ENCODE measurements at places on chromosomes 2 and 18.

DNA sequence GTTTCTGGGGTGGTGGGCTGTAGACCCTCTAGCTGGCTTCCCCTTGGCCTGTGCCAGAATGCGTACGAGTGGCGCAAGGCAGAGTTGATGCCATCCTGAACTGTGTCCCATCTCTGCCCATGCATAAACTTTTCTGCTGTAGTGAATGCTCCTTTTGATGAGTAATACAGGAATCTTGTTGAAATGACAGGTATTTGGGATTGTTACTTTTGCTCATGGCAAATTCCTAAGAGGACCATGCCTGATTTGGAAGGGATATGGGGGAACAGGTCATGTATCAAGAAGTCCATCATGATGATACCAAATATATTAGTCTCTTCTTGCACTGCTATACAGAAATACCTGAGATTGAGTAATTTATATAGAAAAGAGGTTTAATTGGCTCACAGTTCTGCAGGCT lies 648.0 kb downstream of the SLC4A3 start:
- DNase-seq: no peak

GRCh38 chr2:171996021-171996420 lies 3.7 kb upstream of the METAP1D start:
- DNase-seq: no peak

DNA sequence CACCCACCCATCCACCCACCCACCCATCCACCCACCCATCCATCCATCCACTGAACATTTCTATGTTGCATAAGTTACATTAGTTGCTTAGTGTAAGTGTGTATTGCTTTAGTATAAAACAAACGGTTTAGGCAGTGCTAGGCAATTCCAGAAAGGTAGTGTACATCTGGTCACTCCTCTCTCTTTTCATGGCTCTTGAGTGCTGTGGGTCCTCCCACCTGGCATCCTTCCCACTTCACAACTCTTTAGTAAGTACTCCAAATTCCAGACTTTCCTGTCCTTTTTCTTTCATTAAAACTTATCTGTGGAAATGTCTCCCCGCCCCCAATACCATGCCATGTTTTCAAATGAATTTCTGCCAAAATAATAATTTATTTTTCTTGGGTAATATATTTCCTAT lies 122.5 kb downstream of the PLEKHM3 start:
- DNase-seq: no peak

DNA sequence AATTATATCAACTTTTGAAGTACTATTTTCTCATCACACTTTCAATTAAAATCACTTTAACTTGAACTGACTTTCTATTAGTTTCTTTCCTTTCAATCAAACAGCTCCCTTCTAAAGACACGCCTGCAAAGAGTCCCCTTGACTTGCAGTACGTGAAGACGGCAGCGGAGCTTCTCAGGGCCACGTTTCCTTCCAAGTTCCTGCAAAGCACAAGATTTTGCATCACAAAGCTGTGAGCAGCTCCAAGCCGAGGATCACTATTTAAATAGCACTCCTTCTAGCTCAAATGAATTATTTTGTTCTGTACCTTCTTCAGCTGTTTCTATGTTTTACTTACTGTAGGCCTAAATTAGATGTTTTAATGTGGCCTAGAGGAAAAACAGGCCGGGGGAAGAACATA lies 30.8 kb downstream of the SH3YL1 start:
- no peak for DNase-seq

DNA sequence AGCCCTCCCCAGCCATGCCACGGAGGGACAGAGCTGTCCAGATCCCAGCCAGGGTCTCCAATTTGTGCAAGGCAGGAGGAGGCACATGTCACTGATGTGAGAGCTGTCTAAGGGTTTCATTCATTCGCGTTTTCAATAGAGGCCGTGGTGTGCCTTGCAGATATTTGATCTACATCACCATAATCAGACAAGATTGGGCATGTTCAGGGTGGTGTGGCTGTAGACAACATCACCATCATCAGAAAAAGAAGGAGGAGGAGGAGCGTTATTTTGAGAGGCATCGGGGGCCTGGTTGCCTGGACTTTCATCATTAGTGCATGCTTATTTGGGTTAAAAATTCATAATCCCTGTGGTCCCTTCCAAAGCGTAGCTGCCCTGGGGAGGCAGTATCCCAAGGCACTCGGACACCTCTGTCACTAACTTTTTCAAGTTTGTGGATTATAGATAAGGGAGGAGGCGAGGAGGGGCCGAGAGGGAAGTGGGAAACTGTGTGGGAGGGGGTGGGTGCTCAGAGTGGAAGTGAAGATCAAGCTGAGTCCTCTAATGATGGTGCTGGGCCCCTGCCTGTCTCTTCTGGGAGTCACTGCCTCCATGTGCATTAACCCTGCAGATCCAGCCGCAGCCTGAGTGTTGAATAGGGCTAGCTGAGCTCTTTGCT lies 194.1 kb downstream of the CTIF start:
- DNase-seq: no peak

DNA sequence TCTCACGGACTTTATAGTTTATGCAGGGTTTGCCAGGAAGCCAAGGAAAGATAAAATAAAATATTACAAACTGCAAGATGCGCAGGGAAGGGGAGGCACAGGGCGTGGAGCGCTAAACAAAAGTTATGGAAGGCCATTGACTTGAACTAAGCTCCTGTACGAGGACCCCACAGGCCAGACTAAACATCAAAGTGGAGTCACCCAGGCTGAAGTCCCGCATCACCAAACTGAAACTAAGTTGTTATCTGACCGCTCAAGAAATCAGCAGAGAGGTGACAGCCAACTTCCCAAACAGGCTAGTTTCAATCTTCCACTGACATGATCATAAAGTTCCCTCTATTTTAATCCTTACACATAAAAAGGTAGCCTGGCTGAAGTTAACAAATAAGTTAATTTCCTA lies 90.5 kb upstream of the YWHAQ start:
- no peak for DNase-seq

DNA sequence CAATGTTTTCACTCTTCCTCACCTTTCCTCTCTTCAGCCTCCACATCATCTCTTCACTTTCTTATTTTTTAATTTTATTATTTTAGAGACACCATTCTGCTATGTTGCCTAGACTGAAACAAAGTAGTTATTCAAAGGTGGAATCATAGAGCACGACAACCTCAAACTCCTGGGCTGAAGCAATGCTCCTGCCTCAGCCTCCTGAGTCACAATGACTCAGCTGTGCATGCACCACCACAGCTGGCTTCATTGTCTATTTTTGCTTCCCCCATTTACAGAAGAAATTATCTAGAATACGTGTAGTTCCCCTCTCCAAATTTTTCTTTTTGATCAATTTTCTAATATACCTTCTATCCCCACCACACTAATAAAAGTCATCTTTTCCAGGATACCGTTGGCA lies 911.5 kb upstream of the SOX11 start:
- DNase-seq: no peak

- DNase-seq: no peak
Measured at GRCh38 chr2:237892478-237892877, 33.1 kb downstream of the RAMP1 start.

- DNase-seq: no peak
Measured at GRCh38 chr2:56753182-56753581, 569.4 kb downstream of the CCDC85A start.

DNA sequence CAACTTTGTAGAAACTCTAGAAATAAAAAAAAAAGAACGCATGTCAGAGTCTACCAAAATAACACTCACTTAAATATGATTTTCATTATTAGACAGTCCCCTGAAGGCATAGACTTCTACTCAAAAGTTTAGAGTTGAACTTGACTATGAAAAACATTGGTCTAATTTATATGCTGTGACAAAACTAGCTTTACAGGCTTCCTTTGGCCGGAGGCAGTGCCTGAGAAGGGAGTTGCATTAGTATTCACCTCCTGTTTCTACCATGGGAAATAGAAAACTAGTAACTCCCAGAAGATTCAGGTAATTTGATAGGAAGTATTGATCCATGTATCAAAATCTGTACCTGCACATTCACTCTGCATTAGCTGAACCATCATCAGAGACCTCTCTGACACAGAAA lies 163.4 kb upstream of the NOSTRIN start:
- no peak for DNase-seq

All from stimulated activated CD4-positive, alpha-beta T cell treated with anti-CD3 and anti-CD28 coated beads, TNF-alpha, amount 100 ng/mL, for 24 hours (primary cell).